ENCODE measurements at places on chromosomes 5 and 9.

DNA sequence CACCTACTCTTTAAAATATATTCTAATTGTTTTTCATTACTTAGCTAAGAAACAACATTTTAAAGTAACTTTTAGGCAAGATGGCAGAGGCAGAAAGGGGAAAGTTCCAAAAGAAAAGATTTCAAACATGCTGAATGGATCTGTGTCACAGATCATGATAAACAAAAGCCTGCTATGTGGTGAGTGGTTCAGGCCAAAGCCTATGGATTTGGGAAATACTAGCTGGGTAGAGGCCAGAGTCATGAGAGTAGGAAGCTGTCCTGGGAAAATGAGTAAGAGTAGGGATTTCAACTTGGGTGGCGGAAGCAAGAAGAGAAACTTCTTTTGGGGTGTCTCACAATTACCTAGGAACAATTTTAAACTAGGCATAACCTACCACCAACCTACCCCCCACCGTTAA lies 68.7 kb upstream of the GRHPR start:
- DNase-seq: no peak

DNA sequence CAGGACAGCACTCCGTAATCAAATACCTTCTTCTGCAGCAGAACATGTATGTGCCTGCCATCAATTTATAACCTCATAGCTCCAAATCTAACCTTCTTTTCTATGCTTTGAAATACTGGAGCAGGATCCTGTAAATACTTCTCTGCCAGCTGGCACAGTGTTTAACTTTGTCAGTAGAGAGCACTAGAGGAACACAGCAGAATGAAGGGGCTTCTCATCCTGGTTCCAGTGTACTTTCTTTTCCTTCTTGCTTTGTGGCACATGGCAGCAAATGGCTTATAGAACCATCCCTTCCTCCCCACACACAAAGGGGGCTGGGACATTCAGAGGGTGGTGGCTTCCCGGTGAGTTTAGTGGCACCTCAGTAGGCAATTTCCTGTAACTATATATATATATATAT lies 3.8 kb upstream of the FBXW11 start:
- no peak for DNase-seq

GRCh38 chr9:91048749-91049148 lies 247.1 kb downstream of the SYK start:
- DNase-seq: no peak

- DNase-seq: no peak
Measured at GRCh38 chr9:104075801-104076753, 18.0 kb upstream of the SMC2 start.

GRCh38 chr9:114505187-114506081 lies at the start of gene WHRN:
TSS of gene WHRN (minus strand) at chr9:114505473. CDS start at chr9:114504801, 672 bp downstream.
- peak; percentile 93 for DNase-seq

DNA sequence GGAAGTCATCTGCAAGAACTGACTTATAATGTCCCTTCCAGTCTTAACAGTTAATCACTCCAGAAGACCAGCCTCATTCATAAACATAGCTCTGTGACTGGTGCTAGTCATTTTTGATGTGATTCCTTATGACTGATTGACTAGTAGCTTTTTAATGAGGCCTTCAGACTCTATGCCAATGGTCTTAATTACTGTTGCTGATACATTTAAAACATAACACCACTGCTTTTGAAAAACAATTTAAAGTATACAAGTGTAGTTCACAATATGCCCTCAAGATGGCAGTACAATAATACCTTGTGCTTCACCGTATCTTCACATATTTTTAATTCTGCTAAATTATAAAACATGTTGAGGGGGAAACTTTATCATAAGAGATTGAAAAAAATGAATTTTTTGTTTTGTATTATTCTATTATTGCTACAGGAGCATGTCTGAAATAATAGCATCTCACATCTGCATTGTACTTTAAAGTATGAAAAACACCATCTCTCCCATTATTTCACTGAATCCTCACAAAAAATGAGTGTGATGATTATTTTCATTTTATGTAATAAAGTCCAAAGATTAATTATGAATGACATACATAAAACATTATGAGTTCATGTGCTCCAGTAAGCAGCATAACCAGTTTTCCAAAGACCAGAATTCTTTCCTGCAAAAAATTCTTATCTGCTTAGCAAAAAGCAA lies 55.2 kb upstream of the SHISAL2B start:
- no peak for DNase-seq

GRCh38 chr5:849651-850301 lies 1.0 kb downstream of the ZDHHC11 start:
- DNase-seq: no peak

GRCh38 chr9:4277531-4277991 lies 22.3 kb downstream of the GLIS3 start:
- no peak for DNase-seq

GRCh38 chr9:35396560-35397215 lies 93.2 kb upstream of the RUSC2 start:
- no peak for DNase-seq

Measured in activated CD4-positive, alpha-beta T cell treated with anti-CD3 and anti-CD28 coated beads for 36 hours (primary cell).